ENCODE measurements at places on chromosomes 16 and 17. TPM values are rescaled to one million over a fixed set of nuclear protein-coding genes. Genes with fewer than 3 reads are reported as not detected.

The PRSS21 gene
- total RNA-seq, result not detected

The ITGA2B gene
- total RNA-seq, result 1.6 TPM

The OSGIN1 gene
- total RNA-seq, result 40.0 TPM

The FOXJ1 gene
- total RNA-seq, result 0.55 TPM

The GRAP gene
- total RNA-seq, result 0.34 TPM

The CCL17 gene
- total RNA-seq, result not detected

The HIC1 gene
- total RNA-seq, result 2.0 TPM

The CCDC78 gene
- total RNA-seq, result 6.5 TPM

The RHBDL1 gene
- total RNA-seq, result 1.0 TPM

The LYRM9 gene
- total RNA-seq, result 2.1 TPM

The UNC45B gene
- total RNA-seq, result not detected

The ATP6V0A1 gene
- 23.9 TPM for total RNA-seq

The HSF4 gene
- 15.9 TPM for total RNA-seq

The PRSS33 gene
- total RNA-seq, result not detected

The KRT39 gene
- not detected for total RNA-seq

The CCT6B gene
- total RNA-seq, result 1.3 TPM

The TP53TG3C gene
- total RNA-seq, result not detected

The IGFALS gene
- not detected for total RNA-seq

The CFAP97D1 gene
- not detected for total RNA-seq

The HS3ST3A1 gene
- total RNA-seq, result not detected

The ACSM2A gene
- total RNA-seq, result not detected

The CA10 gene
- total RNA-seq, result not detected

The CD19 gene
- not detected for total RNA-seq

The QPRT gene
- total RNA-seq, result 0.90 TPM

The NME1 gene
- 696 TPM for total RNA-seq

The MYH13 gene
- not detected for total RNA-seq

All from A549 treated with ZK216348 at 1 μM for 4 hours (cell line).